ENCODE measurements at places on chromosomes 13 and 19.

DNA sequence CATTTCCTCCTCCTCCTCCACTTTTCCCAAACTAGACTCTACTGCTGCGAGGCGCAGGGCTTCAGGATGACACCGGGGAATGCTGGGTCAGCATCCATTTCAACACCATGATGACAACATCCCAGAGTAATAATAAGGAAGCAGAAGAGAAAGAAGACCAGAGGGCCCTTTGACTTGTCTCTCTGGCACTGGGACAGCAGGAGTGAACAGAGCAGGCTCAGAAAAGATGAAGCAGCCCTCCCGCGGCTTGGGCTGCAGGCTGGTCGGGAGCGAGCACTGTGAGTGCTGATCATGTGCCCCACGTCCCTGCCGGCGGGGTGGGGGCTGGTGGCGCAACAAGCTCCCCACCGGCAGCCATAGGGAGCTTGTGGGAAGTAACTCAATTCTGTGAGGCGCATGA lies 30.5 kb downstream of the RANBP3 start:
- no peak for DNase-seq

DNA sequence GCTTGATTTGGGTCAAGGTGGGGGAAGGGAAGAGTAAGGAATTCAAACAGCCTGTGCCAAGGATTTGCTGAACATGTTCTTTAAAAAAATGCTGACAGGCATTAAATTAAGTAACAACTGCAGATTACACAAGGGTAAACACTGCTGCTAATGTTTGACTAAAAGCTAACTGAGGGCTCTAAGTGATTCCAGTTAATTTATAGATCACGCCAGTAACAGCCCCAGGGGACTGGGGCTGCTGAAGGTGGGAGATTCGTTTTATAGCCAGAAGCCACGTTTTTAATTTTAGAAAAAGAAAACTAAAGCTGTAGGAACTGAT lies 321.7 kb downstream of the DLEU7 start:
- no peak for DNase-seq

GRCh38 chr13:51286135-51287002 lies 53.1 kb upstream of the SERPINE3 start:
- DNase-seq: peak; percentile 85

GRCh38 chr19:21463449-21464105 lies 41.8 kb upstream of the ZNF429 start:
- DNase-seq: peak; percentile 75

DNA sequence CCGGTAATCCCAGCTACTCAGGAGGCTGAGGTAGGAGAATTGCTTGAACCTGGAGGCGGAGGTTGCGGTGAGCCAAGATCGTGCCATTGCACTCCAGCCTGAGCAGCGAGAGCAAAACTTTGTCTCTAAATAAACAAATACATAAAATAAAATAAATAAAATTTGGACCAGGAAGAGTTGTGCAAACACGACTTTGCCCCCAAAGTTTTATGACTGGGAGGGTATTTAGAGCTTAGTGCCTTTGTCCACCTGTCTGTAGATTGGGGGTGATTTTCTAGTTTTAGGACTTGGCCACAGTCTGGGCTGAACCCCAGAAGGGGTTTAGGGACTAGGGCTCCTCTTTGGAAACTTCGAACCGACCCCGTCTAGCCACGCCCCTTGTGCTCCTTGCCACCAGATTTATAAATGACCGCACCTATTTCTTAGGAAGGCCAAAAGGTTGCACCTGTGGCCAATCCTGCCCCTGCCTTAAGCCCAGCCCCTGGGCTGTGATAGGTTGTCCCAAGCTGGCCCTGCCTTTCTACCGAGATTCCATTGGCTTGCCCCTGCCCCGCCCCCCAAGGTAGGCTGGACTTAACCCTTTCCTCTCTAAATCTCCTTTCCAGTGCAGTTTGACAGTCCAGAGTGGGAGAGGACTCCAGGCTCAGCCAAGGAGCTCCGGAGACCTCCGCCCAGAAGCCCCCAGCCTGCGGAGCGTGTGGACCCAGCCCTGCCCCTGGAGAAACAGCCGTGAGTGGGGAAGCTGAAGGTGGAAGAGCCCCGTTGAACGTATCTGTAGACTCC lies 5.3 kb downstream of the SHD start:
- no peak for DNase-seq

DNA sequence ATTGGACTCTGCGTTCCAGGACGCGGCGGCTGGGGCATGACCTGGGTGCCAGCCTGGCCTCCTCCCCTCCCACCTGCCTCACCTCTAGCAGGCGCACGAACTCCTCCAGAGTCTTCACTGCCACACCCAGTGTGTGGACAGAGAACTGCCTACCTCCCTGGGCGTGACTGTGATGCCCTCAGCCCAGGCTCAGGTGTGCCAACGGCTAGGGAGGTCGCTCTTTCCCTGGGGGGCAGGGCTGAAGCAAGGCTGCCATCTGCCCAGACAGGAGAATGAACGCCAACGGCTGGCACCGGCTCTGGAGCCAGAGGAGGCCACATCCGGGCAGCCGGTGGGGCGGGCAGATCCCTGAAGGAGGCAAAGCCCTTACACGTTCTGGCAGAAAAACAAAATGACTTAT lies 11.3 kb downstream of the NANOS3 start:
- DNase-seq: no peak

GRCh38 chr19:15550929-15551292 lies 42.6 kb downstream of the CYP4F22 start:
- DNase-seq: peak; percentile 48

GRCh38 chr19:52600639-52601024 lies 30.5 kb downstream of the ZNF701 start:
- peak; percentile 28 for DNase-seq

DNA sequence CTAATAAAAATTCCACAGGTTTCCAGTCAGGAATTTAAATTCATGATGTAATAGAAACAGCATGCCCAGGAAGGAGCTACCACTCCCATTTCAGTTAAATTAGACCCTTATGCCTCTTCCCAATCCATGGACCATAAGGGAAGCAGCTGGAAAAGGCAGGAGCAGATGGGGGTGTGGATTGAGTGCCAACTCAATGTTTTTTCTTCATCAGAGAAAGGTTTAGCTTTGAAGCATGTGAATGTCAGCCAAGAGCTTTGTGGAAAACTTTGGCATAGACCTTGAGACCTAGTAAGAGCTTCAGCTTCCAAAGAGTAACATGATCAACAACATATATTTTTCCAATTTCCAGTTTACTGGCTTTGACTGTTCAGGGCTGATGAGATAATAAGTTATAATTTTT lies 2139.9 kb downstream of the PCDH9 start:
- no peak for DNase-seq

GRCh38 chr19:18194181-18194530 lies 1.1 kb downstream of the MPV17L2 start:
- no peak for DNase-seq

GRCh38 chr13:94416454-94417080 lies 62.9 kb downstream of the DCT start:
- DNase-seq: peak; percentile 10

- DNase-seq: no peak
Observed at GRCh38 chr13:34772206-34772605, 169.9 kb upstream of the NBEA start.

DNA sequence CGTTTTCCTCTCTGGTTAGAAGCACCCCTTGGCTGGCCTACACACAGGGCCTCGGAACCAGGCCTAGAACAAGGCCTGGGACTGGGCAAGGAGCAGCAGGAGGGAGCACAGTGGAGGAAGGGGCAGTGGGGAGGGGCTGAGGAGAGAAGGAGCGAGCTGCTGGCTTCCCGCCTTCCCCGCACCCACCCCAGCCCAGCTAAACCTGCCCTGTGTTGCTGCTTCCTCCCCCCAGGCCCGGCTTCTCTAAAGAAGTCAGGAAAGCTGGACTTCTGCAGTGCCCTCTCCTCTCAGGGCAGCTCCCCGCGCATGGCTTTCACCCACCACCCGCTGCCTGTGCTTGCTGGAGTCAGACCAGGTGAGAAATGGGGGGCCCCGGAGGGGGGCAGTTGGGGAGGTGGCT lies 24.3 kb downstream of the LYL1 start:
- DNase-seq: no peak

DNA sequence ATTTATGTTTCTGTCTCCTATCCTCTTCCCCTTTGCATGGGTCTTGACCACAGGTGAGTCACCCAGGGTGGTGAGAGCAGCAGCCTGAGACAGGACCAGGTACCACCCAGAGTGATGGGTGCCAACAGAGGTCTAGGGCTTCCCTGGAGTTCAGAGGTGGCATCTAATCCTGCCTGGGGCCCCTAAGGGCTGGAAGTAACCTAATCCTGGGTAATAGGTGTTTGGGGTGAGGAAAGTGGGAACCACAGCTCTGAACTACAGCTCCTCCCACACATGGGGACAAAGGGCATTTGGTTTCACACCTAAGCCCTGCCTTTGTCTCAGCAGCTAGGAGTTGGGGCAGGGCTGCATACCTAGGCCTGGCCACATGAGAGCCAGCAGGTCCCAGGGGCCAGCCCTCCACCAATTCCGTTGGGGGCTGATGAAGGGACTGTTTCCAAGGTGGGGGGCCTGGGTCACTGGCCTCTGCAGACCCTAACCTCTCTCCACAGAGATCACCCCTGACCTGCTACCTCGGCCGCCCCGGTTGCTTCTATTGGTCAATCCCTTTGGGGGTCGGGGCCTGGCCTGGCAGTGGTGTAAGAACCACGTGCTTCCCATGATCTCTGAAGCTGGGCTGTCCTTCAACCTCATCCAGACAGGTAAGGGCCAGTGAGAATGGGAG lies 8.0 kb downstream of the SPHK2 start:
- peak; percentile 54 for DNase-seq

DNA sequence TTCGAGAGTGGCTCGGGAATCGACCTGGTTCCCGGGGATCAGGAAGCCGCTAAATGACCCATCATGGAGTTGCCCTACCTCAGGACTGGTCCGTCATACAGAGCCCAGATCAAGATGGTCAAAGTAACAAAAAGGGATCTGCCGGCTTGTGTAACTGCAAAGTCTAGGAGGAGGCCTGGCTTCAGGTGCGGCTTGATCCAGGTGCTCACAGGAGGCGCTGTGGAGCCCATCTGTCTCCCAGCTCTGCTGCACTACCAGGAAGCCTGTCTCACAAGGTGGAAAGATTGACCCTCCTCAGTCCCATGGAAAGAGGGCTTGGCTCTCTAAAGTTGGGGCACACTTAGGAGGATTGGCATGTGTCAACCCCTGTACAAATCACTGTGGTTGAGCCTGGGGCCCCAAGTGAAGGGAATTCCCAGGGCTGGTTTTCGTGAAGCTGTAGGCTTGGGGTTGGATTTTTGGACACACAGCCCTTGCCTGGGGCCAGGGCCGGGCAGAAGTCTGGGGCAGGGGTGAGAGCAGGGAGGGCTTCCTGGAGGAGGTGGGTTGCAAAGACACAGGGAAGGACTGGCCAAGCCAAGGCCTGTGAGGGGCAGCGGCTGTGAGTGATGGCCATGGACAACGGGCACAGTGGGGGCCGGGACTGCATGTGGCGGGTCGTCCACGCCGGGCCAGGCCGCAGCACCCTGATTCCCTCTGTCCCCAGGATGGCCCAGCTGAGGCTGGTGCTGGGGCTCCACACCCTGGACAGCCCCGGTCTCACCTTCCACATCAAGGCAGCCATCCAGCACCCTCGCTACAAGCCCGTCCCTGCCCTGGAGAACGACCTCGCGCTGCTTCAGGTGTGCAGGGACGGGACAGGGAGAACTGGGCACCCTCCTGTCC lies 4.2 kb downstream of the GZMM start:
- no peak for DNase-seq

DNA sequence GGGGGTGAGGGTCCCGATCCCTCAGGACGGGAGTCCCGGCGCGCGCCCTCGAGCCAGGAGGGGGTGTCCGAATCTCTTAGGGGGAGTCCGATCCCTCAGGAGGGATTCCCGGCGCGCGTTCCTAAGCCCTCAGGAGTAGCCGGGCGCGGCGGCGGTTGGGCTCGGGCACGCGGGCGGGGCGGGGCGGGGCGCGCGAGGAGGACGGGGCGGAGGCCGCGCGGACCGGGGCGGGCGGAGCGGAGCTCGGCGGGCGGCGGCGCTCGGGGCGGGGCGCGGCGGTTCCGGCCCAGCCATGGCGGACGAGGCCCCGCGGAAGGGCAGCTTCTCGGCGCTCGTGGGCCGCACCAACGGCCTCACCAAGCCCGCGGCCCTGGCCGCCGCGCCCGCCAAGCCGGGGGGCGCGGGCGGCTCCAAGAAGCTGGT lies at the start of gene CUL4A:
CUL4A (plus strand) TSS at position 278 of the 423 bp plus-strand sequence; CDS start at position 293, 15 bp downstream.
- DNase-seq: peak; percentile 83

DNA sequence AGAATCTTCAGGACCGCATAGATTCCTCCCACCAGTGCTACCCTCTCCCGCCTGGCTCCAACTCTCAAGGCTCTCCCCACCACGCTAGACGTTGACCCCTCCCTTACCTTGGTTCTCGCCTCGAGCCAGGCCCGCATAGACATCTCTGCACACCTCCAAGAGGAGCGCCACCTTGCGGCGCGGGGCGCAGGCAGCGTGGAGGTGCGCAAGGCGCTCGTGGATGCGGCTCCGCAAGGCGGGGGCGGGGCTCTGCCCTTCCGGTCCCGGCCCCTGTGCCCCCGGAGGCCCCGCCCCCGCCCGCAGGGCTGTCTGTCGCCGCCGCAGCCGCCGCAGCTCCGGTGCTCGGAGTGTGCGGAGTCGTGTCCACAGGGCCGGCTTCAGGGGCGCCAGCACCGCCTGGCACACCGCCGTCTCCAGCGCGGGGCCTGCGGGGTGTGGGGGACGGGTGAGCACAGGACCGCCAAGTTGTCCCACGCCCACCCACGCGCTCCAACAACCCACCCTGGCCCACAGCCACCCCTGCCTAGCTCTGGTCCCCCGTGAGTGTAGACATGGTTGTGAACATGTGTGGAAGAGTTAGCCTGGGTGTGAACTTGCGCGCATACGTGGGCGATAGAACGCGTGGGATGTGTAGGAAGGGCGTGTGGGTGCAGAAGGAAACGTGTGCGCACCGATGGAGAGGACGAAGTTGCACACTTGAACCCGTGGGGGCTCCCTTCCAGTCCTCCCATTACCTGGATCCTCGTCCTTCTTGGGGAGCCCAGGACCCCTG lies 8.1 kb downstream of the RINL start:
- DNase-seq: peak; percentile 94

DNA sequence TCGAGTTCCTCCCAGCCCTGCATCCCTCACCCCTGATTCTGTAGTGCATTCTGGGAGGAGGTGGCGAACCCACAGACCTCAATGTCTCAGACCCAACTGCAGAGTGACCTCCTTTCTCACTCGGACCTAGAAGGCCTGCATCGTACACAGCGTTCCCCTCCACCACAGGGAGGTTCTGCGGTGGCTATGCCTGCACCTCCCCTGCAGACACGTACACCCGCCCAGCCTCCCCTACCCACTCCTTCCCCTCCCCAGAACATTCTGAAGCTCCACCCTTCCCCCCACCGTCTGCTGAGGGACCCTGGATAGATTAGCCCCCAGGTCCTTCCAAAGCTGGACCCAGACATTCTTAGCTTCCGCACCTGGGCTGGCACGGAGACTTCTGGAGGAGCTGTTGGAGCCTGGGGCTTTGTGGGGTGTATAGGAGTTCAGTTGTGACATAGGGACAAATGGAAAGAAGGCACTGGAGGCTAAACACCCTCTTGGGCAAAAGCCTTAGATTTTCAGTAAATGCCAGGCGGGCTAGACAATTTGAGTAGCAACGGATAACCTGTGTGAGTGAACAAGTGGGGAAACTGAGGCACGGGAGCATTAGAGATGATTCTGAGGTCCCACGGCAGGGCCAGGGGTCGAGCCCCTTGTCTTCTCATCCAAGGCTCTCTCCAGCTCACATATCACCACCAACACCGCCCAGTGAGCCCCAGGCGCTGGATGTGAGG lies 420 bp upstream of the FSD1 start:
- no peak for DNase-seq

GRCh38 chr13:71378961-71379905 lies 487.8 kb downstream of the DACH1 start:
- DNase-seq: no peak
